ENCODE measurements at places on chromosomes 1 and 21.

- no peak for DNase-seq
Measured at GRCh38 chr1:242824435-242824834, 299.9 kb upstream of the PLD5 start.

DNA sequence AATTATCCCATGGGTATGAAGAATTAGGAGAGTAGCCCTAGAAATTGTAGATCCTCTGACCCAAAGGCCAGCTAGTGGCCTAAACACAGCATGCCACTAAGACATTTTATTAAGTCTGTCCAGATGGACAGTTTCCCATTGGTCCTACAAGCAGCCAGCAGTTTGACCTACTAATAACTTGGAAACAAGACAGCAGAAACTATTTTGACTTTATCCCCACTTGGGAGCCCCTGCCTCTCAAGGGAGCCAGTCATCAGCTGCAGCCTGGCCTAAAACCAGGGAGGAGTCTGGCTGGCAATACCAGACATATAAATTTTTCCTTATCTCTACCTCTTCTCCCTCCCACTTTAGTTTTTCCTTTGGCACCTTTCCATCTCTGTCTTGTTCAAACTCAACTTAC is 222.6 kb upstream of the KCTD3 start:
- DNase-seq: no peak

- DNase-seq: no peak
Measured at GRCh38 chr1:8367571-8368194, 49.8 kb downstream of the SLC45A1 start.

DNA sequence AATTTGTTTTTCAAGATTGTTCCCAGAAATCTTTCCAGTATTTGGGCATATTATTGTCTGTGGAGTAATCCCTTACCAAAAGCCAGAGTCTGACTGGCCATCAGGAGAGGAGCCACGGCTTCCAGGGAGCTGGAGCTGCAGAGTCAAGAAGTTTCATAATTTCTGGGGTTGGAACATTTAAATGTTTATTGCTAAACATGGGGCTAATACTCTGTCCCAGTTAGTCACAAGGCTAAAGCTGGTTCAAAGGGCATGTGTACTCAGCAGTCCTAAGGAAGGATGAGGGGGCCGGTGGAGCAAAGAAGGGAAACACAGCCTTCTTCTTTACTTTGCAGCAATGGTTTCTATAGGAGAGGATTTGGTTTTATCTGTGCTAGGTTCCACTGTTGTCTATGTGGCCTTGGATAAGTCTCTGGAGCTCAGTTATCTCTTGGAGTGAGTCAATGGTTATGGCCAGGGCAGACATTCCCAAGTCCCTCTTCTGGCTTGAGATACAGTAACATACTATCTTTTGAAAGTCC is 9.5 kb downstream of the DENND2D start:
- DNase-seq: no peak

DNA sequence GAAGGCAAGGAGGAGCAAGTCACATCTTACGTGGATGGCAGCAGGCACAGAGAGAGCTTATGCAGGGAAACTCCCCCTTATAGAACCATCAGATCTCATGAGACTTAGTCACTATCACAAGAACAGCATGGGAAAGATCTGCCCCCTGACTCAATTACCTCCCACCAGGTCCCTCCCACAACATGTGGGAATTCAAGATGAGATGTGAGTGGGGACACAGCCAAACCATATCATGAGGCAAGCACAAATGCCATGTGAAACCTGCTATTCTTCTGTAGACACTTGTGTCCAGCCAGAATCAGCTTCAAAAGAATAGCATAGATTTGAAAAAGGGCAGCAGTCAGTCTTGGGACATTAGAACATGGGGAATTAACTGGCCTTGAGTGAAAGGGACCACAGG is 32.2 kb upstream of the UBE2U start:
- DNase-seq: no peak

DNA sequence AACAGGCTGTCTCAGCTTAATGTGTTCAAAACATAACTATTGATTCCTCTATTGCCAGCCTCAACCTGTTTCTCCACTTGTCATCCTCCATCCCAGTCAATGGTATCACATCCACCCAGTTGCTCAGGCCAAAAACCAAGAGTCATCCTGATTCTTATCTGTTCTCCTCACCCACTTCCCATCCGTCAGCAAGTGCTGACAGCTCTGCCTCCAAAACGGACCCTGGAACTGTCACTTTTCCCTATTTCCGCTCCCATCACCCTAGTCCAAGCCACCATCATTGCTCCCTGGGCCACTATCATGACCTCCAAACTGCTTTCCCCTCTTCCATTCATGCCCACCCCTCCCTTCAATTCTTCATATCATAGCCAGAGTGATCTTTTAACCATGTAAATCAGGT is 36.2 kb upstream of the IFFO2 start:
- no peak for DNase-seq

DNA sequence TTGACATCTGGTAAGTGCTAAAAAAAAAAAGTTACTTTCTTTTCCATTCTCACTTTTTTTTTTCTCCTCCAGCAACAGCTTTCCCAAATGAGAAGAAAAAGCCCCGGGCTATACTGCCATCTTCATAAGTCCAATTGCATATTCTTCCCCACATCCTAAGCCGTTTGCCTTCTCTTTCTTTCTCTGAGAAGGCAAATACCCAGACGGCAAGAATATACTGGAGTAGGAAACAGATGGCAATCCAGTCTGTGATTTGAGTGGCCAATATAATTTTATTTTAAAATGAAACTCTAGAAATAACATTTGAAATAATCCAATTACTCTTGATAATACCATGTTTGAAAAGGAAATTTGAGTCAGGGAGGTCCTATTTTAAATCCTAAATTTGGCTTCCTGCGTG is 44.6 kb upstream of the GREM2 start:
- DNase-seq: no peak

- peak; percentile 38 for DNase-seq
Measured at GRCh38 chr1:201703621-201704438, 125.1 kb upstream of the IPO9 start.

DNA sequence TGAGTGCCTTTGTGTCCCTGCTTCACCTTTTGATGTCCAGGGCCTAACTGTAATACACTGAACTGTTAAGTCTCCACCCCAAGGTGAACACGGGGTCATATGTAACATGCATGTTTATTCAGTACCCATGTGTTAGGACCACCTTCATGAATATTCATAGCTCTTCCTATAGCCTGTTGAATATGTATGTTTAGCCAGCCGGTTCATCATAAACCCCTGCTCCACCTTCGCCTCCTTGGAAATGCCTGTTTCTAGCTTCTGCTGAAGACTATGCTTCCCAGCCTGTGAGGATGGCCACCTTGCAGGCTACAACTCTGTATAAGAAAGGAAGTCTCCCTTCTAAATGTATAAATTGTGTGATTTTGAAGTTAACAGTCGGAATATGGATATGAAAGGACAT is 69.3 kb downstream of the C1orf94 start:
- no peak for DNase-seq
